ENCODE measurements at places on chromosomes 1 and 21.

GRCh38 chr21:37562920-37563640 lies 196.5 kb downstream of the DYRK1A start:
- DNase-seq, result no peak

- no peak for DNase-seq
Measured at GRCh38 chr21:41744028-41744930, 22.6 kb downstream of the RIPK4 start.

- no peak for DNase-seq
Measured at GRCh38 chr1:117600966-117601365, 4.9 kb upstream of the TENT5C start.

- DNase-seq, result no peak
Measured at GRCh38 chr1:63693944-63694571, 79.8 kb upstream of the ROR1 start.

DNA sequence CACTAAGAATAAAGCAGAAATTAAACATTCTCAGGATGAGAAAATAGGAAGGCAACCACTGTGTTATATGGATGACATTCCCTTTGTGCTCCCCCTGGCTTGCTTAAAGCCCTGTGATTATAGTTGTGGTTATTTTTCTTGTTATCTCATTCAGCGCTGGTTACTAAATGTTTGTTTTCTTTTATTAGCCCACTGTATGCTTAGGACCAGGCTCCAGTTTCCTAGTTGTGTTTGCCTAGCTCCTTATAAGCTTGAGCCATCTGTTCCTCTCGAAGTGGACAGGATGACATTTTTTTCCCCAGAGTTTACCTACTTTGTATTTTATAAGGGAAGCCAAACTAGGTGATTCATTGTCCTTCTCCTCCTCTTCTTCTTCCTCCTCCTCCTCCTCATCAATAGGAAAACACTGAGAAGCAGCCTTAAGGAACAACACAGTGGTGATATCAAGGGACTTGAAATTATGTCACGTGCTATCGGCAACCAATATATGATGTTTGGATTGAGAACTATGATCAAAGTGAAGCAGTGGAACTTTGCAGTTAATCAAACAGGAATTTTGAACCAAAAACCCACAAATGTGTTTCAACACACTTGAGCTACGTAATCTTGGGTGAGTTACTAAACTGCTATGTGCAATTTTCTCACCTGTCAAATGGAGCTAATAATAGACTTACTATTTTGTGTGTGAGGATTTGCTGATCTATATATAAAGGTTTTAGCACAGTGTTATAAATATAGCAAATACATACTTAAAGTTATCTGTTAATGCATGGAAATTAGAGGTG lies 35.1 kb upstream of the RGS7 start:
- DNase-seq, result no peak

All from Jurkat, Clone E6-1 (cell line).